ENCODE measurements at places on chromosomes 4 and X. TPM values are rescaled to one million over a fixed set of nuclear protein-coding genes. Genes with fewer than 3 reads are reported as not detected.

Gene NSUN7
- total RNA-seq = 12.6 TPM

Gene AFP
- total RNA-seq = 0.45 TPM

Gene ODAM
- 2.8 TPM for total RNA-seq

Gene ELOVL6
- total RNA-seq = 1.6 TPM

Gene ADAMTS3
- total RNA-seq = 4.0 TPM

Gene MAGEH1
- 97.9 TPM for total RNA-seq

Gene TIMM8A
- total RNA-seq = 4.0 TPM

Gene PRRG3
- 0.68 TPM for total RNA-seq

Gene CHST7
- total RNA-seq = 28.9 TPM

Gene SSX2B
- total RNA-seq = not detected

Gene GPRASP1
- total RNA-seq = 15.8 TPM

Gene RS1
- total RNA-seq = not detected

Gene NOX1
- total RNA-seq = 0.14 TPM

Gene TSR2
- 24.7 TPM for total RNA-seq

Gene MAGED4B
- total RNA-seq = 23.1 TPM

Gene CSAG1
- not detected for total RNA-seq

Gene PLAC1
- total RNA-seq = not detected

Gene GLRA3
- total RNA-seq = not detected

Gene BEX4
- total RNA-seq = 116 TPM

Gene CLTRN
- total RNA-seq = 0.36 TPM

Gene DOK7
- total RNA-seq = 8.2 TPM

Gene F8
- total RNA-seq = 13.2 TPM
